ENCODE measurements at places on chromosomes 1 and 21.

DNA sequence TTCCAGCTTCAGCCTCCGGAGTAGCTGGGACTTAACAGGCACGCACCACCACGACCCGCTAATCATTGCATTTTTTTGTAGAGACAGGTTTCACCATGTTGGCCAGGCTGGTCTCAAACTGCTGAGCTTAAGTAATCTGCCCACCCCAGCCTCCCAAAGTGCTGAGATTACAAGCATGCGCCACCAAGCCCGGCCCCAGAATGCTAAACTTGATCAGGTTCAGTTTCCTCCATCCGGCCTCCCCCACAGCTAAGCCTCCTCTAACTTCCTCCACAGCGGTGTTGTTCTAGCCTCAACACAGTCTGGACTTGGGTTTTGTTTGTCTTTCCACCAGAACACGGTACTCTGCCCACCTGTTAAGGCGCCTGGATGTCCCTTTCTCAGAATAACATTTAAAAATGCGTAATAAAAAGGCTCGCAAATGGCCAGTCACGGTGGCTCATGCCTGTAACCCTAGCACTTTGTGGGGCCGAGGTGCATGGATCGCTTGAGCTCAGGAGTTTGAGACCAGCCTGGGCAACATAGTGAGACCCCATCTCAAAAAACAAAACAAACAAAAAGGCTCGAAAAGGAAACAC lies 2.4 kb downstream of the PARP1 start:
- no peak for DNase-seq

- no peak for DNase-seq
Measured at GRCh38 chr1:25028907-25029599, 99.0 kb upstream of the RUNX3 start.

DNA sequence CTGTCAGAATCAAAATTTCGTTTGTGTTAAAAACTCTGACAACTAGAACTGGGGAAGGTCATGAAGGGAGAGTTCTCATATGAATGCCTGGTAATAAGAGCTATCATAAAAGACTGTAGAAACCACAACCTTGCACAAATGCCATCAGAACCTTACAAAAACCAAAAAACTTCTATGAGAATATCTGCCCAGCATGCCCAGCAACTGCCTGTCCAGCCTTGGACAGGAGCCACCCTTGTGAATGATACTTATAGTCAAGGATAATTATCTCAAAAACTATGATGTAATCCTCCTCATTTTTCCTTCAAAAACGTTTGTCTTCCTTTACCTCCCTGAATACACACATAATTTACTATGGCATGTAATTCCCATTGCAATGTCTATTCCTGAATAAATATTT lies 53.4 kb upstream of the C1orf185 start:
- no peak for DNase-seq

- no peak for DNase-seq
Measured at GRCh38 chr1:248852481-248853405, 6.1 kb downstream of the ZNF692 start.

GRCh38 chr1:53501065-53502005 lies 42.1 kb downstream of the DMRTB1 start:
- no peak for DNase-seq

DNA sequence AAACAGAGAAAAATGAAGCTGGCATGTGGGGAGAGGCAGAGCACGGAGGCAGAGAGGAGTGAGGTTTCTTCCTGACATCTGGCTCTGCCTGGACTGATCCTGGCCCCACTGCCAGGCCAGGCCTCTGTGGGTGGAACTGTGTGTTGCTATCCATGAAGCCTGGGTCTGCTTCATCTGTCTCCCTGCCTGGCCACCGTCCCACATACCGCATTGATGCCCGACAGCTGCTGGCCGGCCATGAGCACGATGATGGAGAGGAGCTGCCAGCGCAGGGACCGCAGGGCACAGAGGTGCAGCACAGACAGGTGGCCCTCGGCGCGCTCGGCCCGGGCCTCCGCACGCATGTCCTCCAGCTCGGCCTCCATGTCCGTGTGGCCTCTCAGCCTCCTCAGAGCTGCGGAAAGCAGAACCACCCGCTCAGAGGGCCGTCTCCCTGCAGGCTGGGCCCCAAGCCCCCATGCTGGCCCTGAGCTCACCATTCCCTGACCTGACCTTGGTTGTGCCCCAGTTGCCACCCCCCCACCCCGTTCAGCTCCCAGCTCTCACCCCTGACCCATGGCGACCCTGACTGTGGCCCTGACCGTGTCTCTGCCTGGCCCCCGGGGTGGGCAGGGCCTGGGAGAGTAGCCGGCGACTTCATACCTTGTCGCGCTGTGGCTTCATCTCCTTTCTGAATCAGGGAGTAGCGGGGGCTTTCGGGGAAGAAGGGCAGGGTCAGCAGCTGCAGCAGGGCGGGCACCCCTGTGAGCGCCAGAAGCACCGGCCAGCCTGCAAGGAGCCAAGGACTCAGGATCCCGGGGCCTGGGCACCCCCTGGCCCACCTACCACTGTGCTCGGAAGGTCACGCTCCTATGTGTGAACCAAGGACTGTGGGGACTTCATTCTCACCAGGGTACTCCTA lies 11.5 kb downstream of the SLC2A7 start:
- no peak for DNase-seq

GRCh38 chr1:234484218-234484617 lies 5.2 kb upstream of the TARBP1 start:
- no peak for DNase-seq

GRCh38 chr1:232557096-232557495 lies 72.8 kb downstream of the SIPA1L2 start:
- DNase-seq = no peak

GRCh38 chr1:198788561-198789064 lies 149.8 kb downstream of the PTPRC start:
- no peak for DNase-seq

GRCh38 chr1:24905979-24906720 lies 23.9 kb downstream of the RUNX3 start:
- DNase-seq = no peak

- DNase-seq = no peak
Measured at GRCh38 chr1:215875236-215875635, 308.1 kb downstream of the KCTD3 start.

DNA sequence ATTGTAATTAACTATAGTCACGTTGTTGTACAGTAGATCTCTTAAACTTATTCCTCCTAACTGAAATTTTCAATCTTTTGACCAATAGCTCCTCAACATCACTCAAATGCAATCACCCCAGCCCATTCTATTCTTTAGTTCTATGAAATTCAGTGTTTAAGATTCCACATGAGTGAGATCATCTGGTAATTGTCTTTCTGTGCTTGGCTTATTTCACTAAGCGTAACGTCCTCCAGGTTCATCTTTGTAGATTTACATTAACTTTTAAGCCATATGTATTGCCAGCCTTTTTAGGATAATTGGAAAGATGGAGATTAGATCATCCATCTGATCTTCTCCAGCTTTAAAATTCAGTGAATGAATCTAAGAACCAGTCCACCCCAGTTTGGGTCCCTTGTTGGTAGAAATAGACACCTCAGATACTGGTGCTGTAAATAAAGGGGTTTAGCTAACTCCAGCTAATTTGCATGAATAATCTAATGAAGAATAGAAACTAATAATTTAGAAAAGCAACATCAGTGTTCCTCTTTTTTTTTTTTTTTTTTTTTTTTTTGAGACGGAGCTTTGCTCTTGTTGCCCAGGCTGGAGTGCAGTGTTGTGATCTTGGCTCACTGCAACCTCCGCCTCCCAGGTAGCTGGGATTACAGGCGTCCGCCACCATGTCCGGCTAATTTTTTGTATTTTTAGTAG lies 7.0 kb downstream of the S100A10 start:
- no peak for DNase-seq

DNA sequence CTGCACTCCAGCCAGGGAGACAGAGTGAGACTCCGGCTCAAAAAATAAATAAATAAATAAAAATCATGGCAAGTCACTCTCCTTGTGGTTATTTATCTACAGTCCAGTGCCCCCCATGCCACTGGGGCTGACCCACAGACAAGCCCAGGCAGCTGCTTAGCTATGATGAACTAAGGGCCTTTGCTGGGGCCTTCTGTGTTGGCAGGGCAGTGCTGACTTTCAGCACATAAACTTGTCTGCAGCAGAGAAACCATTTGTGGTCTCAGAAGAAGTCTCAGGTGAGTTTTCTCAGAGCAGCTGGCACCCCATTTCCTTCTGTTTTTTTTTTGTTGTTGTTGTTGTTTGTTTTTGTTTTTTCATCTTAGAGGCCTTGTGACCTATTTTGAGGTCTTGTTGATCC lies 20.9 kb upstream of the CFHR4 start:
- no peak for DNase-seq

- DNase-seq = no peak
Measured at GRCh38 chr1:118716775-118717174, 271.4 kb downstream of the TBX15 start.

DNA sequence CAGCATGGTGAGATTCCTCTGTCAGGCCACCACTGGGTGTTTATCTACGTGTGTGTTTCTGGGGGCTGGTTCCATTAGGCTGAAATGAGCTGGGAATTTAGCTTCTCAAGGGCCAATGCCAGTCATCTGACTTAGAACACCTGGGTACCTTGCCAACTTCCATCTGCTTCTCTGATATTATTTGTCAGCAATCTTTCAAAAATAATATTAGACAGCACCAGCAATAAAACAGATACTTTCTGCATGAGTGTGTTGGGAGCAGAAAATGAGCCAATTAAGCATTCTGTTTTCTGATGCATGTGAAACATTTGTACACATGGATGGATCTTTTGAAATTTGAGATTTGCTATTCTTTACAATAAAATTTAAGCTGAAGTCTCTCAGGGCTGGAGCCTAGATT lies 124.1 kb downstream of the RYR2 start:
- DNase-seq = no peak

- no peak for DNase-seq
Measured at GRCh38 chr1:11341901-11342552, 69.0 kb downstream of the UBIAD1 start.

Measured in LoVo (cell line).